ENCODE measurements at places on chromosomes 12 and 14.

DNA sequence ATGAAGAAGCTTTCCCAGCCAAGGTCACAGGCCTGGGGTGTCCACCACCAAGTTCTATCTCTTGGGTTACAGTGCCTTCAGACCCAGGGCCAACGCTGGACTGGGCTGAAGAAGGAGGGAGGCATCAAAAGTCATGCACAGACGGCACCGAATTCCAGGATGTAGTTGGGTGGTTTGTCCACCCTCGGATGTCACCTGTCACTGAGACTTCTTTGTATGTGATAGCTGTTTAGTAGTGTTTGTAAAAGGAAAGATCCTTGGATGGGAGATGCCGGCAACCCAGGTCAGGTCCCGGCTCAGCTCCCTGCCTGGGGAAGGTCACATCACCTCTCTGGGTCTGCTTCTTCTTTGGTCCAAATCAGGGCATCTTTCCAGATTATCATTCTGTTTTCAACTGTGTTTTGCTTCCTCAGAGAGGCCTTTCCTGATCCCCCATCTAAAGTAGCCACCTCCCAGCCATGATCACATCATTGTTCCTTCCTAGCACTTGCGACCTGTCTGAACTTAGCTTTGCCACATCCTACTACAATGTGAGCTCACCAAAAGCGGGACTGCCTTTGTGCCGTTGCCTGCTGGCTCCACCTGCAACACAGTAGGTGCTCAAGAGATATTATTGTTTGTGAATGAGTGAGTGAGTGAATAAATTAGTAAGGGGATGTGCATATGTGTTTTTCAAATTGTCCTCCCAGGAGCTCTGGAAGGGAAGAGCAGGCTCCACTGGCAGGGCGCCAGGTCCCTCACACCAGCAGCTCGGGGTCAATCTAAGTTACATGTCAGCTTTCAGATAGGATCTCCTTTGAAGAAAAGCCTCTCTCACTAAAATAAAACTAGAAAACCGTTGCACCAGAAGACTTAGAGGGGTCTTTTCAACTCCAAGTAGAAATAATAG, 2.1 kb downstream of the TSPAN11 start:
- DNase-seq: no peak

DNA sequence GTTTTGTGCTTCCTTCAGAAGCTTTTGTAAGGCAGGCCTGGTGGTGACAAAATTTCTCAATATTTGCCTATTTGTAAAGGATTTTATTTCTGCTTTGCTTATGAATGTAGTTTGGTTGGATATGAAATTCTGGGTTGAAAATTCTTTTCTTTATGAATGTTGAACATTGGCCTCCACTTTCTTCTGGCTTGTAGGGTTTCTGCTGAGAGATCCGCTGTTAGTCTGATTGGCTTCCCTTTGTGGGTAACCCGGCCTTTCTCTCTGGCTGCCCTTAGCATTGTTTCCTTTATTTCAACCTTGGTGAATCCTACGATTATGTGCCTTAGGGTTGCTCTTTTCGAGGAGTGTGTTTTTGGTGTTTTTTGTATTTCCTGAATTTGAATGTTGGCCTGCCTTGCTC, 58.2 kb downstream of the NUBPL start:
- DNase-seq: no peak

DNA sequence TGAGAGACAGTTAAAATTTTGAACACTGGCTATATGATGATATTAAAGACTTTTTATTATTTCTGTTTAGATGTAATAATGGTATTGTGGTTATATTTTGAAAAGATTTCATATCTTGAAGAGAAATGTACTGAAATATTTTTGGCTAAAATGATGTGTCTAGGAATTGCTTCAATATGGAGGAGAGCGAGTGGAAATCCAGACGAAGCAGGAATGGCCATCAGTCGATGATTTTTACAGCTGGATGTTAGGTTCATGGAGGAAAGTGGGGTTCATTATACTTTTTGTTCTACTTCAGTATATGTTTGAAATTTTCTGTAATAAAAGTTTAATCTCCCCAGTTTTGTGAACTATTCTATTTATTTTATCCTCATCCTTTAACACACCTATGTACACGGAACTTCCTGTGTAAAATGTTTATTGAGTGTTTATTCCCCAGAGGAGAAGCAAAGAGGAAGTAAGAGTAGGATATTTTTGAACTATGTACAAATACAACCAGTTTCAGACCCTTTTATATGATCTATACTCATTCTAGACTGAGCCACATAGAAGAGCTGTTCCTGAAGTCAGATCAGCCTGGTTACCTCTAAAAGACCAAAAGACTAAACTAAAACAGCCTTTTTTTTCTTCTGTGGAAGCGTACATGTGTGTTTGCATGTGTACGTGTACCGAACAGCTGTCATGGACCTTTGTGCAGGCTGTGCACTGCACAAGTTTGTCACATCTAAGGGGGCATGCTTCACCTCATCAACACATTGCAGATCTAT, 211.0 kb upstream of the NUDT4 start:
- no peak for DNase-seq

DNA sequence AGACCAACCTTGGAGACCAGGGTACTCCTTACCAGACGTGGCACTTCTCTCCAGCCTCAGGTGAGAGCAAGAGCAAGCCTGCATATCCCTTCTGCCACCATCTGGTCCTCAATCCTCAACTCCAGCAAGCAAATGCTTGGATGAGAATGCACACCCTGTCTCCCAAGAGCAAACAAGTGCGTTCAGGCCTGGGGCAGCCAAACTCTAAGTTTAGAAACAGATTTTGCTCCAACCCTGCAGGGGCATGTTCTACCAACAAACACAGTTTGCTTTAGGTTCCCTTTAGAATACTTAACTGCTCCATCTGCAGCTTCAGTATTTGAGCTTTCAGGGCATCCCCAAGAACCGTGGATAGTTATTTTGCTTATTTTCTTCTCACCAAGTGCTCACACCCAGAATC, 55.9 kb upstream of the FICD start:
- DNase-seq: no peak

GRCh38 chr14:71610797-71611196, 321.4 kb upstream of the RGS6 start:
- no peak for DNase-seq

DNA sequence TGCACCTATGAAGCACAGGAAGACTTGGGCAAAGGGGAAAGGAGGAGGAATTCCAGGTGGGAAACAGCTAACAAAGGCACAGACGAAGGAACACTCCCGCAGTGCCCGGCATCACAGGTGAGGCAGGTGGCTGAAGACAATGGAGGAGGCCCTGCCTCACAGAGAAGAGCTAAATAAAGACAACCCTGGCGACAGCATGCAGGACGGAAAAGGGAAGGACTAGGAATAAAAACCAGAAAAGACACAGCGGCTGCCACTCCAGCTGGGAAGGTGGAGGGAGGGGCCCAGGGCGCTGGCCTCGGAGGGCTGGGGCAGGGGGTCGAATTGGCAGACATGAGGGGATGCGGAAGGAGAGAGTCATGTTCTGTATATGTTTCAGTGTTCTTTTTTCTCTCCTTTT, 43.0 kb upstream of the ANO2 start:
- DNase-seq: no peak

DNA sequence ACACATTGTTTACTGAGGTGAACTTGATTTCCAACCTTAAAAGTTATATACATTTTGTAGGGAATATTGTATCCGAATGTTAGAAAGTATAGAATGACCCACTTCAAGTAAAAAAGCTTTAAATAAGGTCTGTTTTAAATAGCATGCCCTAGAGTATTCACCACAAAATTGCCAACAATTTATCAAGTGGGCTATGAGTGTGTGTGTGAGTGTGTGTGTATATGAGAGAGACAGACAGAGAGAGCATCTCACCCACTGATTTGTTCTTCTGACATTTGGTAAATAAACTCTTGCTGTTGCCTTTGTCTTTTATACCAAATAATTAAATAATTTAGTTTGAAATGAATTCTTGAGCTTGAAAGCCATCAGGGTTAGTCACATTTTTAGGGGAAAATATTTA, 29.8 kb upstream of the RAP1B start:
- DNase-seq: no peak

DNA sequence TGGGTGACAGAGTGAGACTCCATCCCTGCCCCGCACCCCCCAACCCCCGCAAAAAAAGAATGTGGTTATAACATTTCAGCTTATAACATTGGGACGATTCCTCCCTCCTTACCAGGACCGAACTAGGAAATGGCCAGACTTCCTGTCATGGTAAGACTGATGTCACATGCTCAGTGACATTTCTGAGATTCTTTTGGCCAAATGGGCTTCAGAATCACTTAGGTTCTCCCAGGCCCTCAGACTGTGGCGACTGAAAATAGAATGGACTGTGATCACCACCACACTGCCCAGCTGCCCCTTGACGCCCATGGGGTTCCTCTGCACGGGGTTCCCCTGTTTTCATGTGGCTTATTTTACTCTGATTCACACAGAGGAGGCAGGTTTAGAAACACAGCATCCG, 115.0 kb upstream of the EVL start:
- DNase-seq: no peak

GRCh38 chr12:131001493-131001892, 47.8 kb downstream of the ADGRD1 start:
- no peak for DNase-seq

GRCh38 chr14:53545217-53545616, 392.1 kb upstream of the DDHD1 start:
- DNase-seq: no peak

DNA sequence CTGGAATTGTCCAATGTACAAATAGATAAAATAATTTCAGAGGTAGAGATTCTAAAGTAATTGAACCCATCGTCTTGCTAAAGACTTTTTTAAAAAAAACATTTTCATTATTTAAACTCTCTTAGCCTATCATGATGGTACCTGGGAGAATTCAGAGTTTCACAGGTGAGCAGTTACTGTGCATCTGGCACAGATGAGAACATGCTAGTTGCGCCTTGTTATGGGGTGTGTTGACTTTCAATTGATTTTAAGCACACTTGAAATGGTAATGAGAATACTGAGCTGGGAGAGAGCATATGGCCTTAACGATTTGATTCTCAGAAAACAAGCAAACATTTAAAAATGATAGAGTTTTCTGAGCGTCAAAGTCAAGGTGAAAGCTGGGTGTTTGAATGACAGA, 66.6 kb downstream of the FLRT2 start:
- DNase-seq: no peak

- peak; percentile 79 for DNase-seq
Observed at GRCh38 chr14:50040401-50040775, 76.0 kb downstream of the VCPKMT start.

DNA sequence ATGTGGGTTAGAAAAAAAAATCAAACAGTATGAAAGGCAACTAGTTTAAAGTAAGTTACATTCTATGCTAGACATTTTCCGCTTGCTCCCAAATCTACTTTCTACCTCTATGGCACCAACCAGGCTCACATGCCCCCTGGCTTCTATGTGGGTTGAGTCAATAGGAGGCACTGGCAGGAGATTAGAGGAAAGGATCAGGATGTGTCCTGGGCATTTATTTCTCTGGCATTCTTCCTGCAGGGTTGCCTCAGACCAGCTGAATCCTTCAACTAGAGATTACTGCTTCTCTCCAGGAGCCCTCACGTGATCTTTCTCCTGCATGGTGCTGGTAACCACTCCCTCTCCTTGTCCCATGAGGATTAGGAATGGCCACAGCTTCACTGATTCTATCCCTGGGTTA, 14.9 kb upstream of the CCDC60 start:
- DNase-seq: no peak

DNA sequence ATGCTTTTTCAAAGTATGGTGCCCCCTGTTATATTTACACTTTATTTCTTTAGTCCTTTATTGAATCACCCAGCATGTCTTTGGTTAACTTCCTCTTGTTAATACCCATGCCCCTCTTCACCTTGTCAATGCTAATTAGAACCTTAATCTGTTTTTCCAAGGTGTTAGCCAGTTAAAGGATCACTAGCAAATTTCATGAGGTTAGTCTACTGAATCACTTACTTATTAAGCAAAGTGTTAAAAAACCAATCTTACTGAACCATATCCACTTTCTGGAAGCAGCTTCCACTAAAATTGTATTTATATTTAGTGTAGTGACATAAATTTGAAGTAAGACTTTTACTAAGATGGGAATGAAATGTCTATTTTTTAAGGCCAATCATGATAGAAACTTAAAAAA, 27.9 kb downstream of the TAOK3 start:
- DNase-seq: no peak

GRCh38 chr12:16076970-16077522, 165.9 kb downstream of the DERA start:
- DNase-seq: no peak

DNA sequence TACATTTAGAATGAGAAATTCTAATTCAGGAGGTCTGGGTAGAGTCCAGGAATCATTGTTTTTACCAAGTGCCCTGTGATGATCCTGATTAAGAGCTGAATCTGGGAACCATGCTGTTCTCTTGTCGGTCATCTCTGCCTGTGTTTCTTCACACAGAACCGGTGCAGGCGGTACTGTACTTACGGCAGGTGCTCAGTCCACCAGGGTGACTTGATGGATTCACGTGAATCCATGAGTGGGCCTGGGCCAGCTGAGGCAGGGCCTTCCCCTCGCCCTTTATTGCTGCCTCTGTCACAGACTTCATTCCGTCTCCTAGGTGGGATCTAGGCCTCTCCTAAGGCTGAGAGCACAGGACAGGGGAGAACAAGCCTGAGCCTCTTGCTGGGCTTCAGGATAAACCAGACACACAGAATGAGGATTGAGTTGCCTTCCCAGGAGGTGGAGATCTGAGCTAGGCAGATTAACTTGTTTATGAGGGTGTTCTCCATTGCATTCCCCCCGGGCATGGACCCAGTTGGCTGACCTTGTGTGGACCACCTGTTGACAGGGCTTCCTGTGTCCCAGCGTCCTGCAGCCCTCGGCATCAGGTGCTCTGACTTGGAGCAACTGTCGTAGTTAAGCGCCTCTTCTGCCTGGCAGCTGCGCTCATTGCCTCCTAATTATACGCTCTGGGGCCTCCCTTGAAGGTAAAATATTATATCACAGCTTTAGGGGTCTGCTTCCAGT, 42.1 kb downstream of the B4GALNT3 start:
- no peak for DNase-seq

DNA sequence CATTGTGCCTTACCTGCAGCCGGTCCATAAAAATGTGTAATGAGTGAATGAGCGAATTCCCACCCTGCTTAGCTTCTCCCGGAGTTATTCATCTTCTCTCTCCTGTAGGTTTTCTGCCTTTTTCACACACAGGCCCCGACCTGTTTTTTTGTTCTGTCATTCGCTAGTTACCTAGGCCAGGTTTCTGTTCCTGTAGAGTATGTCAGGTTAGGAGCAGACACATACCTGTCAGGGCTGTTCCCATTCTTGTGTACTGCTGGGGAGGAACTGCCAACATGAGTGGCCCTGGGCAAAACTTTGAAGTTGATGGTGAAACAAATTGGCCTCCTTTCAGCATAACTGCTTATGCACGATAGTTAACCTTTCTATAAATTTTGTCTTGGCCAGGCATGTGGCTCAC, 140.1 kb downstream of the SYNE2 start:
- no peak for DNase-seq
